Substantia nigra (tissue), 51 donors: ENCODE measurements at places on chromosomes 1 and 21.

DNA sequence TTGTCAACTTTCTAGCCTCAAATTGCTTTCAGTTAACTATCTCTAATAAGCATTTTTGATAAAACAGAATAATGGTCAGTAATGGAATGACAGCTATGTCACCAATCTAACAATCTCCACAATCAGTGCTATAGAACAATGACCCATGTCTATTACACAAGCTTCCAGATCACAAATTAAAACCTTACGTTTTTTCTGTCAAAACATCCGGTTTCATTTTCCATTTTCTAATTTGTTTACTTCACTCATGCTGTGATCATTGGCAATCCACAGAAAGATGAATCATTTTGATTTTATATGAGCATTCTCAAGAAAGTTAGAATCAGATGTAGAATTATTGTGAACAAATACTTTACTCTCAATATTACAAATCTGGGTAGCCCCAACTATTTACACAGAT lies 80.3 kb downstream of the KCNT2 start:
- no peak for DNase-seq

DNA sequence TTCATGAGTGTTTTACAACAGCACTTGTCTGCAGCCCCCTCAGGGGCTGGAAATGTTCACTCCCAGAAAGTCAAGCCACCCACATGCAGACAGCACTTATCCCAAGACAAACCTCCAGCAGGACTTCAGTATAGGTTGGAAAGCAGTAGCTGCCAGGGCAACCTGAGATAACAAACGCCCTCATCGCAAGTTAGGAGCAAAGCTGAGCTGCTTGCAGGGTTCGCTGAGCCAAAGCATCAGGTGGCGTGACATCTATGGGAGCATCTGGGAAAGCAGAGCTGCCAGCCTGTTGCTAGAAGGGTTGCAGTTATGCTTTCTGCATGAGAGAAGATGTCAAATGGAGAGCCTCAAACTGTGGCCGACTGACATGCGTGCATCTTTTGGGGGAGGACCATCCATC lies 4.2 kb upstream of the STXBP3 start:
- DNase-seq: no peak

DNA sequence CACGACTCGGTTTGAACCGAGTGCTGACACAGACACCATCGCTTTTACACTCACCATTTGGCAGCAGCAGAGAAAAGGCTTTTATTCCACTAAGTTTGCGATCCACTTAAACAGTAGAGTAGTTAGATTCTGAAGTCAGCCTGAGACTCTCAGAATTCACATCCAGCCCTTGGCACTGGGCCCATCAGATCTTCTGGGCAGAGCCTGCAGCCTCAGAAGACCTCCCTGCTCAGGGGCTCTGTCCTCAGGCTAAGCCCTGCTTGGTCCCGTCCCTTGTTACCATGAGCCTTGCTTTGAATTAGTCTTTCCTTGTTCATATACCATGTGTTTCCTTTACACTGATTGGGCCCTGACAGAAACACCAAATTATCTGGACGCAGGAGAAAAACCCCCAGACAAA lies 41.4 kb upstream of the AJAP1 start:
- DNase-seq: no peak

DNA sequence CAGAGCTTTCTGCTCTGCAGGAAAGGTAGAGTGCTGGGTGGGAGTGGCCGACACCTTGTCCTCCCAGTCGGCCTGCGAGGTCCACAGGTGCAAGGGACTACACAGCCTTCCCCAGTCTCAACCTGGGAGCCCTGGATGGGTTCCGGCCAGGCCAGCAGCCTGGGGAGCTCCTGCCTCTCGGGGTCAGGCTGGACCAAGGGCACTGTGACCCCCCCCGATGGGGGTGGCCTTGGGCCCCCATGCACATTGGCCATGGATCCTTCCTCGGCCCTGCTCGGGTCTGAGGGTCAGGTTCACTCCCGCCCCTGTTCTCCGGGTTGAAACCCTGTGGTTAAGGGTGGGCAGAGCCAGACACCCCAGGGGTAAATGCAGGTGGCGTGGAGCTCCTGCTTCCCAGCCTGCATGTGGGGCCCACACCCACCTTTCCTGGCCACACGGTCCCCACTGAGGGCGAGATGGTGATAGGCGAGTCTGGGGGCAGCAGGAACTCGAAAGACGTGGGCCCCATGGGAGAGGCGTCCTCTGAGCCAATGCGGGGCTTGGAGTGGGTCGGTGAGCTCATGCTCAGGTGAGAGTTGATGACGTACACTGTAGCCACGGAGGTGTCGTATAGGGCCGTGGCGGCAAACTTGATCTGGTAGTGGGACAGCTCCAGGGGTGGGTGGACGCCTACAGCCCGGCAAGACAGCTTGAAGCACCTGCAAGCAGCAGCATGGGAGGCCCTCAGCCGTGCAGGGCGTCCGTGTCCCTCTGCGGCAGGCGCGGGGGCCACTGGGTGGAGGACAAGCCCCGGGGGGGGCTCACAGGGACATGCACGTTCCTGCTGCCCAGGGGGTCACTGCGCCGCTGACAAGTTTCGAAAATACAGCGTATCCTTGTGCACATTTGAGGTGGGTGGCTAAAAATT lies 10.8 kb upstream of the TMEM52 start:
- no peak for DNase-seq

DNA sequence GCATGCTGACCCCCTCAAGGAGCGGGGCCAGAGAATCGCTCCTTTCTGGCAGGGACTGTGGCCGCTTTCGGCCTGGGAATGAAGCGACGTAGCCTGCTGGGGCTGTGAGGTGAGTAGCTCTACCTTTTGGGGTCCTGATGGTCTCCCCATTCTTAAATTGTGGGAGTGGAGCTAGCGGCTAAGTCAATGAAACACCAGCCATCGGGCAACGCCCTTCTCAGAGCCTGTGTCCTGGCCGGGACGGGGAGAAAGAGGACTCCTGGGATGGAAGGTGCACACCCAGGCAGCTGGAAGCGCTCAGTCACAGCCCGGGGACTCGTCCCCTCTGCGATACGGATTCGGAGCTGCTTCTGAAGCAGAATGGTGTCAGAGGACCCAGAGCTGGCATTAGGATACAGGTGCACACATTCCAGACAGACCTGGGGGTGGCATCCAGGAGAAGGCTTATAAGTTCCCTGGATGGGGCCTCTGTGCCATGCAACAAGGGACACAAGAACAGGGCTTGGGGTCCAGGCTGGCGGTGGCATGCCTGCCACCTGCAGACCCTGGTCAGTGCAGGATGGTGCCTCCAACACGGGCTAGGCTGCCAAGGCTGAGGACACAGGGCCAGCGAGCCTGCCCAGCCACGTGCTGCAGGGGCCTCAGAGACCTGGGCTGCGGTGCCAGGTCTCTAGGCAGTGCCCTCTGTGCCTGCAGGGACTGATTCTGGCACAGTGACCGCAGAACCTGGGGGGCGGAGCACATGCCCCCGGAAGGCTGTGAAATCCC lies 945 bp upstream of the WNT9A start:
- DNase-seq: no peak

GRCh38 chr1:207259391-207259790 lies 62.1 kb upstream of the CD55 start:
- DNase-seq: no peak

DNA sequence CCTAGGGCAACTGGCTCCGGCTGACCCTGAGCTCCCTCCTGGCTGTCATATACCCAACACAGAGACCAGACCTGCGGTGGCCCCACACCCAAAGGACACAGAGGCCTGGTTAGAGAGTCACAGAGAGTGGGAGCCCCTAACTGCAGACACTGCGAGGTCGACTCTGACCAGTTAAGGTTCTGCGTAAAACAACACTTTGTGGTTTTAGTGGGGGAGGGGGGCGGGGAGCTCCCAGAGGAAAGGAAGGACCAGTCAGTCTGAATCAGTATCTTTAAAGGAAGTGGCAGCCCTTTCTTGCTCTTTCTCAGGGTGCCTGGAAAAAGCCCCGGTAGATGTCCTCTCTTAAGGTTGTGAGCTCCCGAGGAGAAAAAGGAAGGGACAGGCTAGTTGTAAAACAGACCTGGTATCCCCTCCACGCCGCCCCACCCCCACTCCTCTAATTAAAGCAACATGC lies 2.4 kb downstream of the SSBP3 start:
- DNase-seq: no peak

DNA sequence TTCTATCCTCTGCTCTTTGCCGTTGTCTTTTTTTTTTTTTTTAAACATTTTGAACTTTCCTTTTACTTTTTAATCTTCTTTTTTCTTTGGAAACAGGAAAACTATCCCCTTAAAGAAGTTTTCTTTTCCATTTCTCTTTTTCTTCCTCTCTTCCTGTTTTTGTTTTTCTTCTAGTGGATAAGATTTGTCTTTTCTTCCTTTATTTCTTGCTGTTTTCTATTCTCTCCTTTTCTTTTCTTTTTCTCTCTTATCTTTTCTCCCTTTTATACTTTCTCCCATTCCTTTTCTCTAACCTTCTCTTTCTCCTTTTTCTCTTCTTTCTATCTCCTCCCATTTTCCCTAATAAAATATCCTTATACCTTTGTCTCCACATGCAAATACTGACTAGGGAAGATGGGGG lies 46.2 kb downstream of the PEX14 start:
- DNase-seq: no peak

- no peak for DNase-seq
These were observed 85.6 kb downstream of the FAM78B start for GRCh38 chr1:166080967-166081870.

DNA sequence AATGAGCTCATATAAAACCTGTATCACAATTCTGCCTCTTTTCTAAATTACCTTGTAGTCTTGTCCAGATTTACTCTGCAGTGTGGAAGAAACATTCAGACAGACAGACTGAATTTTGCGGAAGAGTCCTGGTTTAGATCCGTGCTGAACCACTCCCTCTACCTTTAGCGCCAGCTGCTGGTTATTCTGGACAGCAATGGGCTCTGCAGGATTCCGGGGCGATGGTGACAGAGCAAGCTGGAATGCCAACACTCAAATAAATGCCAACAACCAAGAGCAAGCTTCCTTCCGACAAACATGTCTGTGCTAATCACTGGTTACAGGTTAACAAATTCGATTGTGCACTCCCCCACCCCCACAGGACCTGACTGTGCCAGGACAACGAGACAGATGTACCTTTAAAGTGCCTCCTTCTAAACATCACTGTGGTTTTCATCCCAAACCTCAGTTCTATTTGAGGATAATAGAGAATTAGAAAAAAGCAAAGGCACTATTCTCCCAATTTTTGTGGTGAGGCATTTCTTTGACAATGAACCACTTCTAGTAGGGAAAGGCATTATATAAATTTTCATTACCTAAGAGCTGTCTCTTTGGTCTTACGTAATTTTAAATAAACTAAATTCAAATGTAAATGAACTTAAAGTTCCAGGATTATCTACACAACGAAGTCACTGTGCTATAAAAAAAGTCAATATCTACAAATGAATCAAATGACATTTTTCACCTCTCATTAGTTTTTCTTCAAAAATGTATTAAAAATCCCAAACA lies 90.4 kb downstream of the INTS7 start:
- peak; percentile 32 for DNase-seq

- no peak for DNase-seq
These were observed 10.9 kb downstream of the PCSK9 start for GRCh38 chr1:55050283-55050682.

- no peak for DNase-seq
These were observed 100.0 kb downstream of the SLC25A24 start for GRCh38 chr1:108100148-108100547.

GRCh38 chr21:42145569-42146272 lies 73.2 kb upstream of the ABCG1 start:
- DNase-seq: peak; percentile 44

DNA sequence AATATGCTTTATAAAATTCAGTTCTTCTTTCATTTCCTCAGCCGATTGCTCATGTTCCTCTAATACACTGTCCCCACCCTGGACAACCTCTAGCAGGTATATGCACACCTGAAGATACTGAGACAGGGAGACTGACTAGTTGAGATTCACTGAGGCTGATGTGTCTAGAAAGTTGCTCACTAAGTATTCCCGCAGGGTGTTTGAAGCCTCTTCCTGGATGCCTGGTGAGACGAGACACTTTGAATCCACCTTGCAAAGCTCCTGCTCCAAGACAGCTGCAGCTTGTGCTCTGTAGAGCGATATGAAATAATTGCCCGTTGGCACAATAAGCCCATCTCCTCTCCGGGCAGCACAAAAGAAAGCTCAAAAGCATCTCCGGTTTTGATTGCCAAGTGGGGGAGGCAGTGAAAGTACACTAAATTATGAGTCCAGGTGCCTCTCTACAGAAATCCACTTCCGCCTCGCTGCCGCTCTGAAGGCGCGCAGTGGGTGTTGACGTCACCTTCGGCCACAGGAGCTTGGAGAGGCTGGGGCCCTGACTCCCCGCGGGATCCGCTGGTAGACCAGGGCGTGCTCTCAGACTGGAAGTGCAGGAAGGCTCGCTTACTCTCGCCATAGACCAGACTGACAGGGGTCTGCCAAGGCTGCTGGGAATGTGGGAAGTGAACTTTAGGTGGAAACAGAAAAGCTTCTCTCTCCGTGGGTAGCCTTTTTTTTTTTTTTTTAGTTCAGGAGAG lies 46.3 kb downstream of the GPA33 start:
- DNase-seq: no peak

- DNase-seq: no peak
These were observed 42.1 kb downstream of the SYCP1 start for GRCh38 chr1:114896795-114897194.

DNA sequence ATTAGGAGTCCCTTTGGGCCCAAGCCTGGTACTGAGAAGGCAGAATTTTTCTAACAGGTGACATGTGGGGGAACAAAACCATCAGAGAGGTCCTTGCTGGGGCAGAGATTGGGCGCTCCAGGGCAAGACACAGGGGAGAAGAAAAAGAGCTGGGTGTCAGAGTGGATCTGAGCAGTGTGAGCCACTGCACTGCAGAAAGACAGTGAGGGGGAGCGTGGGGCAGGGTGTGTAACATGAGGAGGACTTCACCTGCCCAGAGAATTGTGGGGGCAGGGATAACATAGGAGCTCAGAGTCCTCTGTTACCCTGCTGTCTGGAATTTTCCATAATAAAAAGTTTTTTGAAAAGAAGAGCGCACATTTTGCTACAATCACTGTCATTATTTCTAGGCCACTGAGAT lies 25.5 kb upstream of the CSF3R start:
- no peak for DNase-seq

GRCh38 chr1:108016451-108016920 lies 51.5 kb upstream of the VAV3 start:
- DNase-seq: no peak

DNA sequence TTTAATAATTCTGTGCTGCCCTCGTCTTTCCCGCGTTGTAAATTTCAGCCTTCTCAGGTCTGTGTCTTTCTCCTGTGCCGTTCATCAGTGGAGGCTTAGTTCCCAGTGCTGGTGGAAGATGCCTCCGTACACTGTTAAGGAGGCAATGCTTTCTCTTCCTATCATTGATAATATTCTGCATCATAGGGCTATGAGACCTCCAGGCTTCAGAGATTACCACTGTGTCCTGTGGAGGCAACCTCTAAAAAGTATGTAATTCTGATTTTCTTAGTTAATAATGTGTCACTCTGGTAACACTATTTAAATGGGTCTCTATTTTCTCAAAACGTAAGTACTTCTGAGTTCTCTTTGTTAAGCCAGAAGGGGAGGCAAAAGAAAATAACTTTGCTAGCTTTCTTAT lies 538.3 kb downstream of the SMYD3 start:
- no peak for DNase-seq

GRCh38 chr1:869499-870244 lies 54.1 kb upstream of the SAMD11 start:
- peak; percentile 76 for DNase-seq

- no peak for DNase-seq
These were observed 3.6 kb upstream of the ZNF697 start for GRCh38 chr1:119651641-119652040.
